COLO829 (cell line): ENCODE measurements at places on chromosomes 3 and 15.

- DNase-seq: no peak
Measured at GRCh38 chr3:46095307-46095706, 68.0 kb upstream of the XCR1 start.

DNA sequence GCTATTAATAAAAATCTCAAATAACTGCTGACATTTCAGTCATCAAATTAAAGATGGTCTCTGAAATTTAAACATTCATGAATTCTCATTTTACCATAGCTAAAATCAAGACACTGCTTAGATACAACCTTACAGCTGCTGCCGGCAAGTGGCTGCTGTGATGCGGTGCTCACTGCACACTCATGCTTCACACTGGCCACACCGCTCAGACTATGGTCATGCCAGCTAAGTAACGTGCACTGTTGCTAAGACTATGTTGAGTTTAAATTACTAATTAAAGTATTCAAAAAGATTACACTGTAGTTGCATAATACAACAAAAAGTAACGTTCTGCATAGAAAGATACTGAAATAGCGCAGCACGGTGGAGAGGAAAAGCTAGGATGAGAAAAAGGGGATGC, 12.1 kb downstream of the ATP13A3 start:
- DNase-seq: no peak

GRCh38 chr3:181913254-181913653, 201.5 kb downstream of the SOX2 start:
- no peak for DNase-seq

- no peak for DNase-seq
Measured at GRCh38 chr15:89054873-89055272, 33.4 kb upstream of the ABHD2 start.

DNA sequence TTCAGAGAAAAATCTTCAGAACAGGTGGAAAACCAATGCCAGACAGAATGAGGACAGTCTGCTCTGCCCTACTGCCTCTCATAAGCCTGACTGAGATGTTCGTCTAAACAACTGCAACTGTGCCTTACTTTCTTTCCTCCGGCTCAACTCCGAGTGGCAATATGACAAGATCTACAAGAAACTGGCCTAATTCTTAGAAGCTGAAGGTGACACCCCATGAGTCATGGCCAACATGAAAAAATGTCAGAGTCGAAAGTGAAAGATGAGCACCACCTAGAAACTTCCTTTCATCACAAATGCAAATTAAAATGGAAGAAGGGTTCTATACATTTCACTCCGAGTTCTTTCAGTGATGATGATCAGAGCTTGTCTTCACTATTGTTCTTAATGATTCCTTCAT, 12.9 kb downstream of the PCYT1A start:
- DNase-seq: no peak

- DNase-seq: peak; percentile 97
Measured at GRCh38 chr15:90221246-90221900, 12.4 kb downstream of the CIB1 start.

DNA sequence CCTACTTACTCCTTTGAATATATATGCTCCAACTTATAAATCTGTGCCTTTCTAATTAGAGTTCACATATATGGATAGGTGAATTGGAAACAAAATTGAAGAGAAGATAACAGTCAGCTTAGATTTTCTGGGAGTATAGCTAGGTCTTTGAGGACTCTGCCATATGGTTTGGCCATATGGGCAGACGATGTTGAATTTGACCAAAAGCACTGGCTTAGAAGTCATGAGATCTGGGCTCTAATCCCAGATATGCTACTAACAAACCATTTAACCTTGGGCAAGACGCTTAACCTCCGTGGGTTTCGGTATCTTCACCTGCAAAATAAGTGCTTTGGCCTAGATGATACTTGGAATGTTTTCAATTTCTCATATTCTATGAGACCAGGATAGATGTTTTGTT, 154.1 kb downstream of the LSAMP start:
- DNase-seq: no peak

- no peak for DNase-seq
Measured at GRCh38 chr15:91769894-91770293, 83.6 kb upstream of the SLCO3A1 start.

- DNase-seq: no peak
Measured at GRCh38 chr15:40942878-40943277, 10.4 kb upstream of the CHAC1 start.

DNA sequence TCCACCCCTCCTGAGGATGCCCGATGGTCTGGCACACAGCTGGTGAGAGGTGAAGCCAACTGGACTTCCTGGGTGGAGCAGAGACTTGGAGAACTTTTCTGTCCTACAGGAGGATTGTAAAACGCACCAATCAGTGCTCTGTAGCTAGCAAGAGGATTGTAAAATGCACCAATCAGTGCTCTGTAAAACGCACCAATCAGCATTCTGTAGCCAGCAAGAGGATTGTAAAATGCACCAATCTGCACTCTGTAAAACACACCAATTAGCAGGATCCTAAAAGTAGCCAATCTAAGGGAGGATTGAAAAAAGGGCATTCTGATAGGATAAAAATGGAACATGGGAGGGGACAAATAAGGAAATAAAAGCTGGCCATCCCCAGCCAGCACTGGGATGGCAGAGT, 150.2 kb downstream of the CHSY1 start:
- DNase-seq: no peak

- DNase-seq: no peak
Measured at GRCh38 chr3:45826908-45827307, 15.0 kb downstream of the LZTFL1 start.

DNA sequence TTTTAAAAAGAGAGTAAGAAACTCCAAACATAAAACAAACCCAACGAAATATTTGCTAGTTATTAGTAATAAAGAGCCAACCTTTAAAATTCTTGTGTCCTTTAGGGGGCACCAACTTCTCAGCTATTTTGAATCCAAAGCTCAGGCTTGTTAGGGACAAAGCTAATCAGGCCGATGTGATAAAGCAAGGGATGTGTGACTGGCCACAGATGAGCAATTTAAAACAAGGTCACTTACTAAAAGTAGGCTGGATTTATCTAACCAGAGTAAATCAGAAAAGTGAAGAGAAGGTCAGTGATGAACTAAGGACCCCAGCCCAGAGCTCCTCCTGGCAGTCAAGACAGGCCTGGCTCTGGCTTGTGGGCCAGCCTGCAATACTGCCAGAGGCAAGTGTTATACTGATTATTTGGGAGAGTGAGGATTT, 108.5 kb downstream of the CYP19A1 start:
- no peak for DNase-seq

DNA sequence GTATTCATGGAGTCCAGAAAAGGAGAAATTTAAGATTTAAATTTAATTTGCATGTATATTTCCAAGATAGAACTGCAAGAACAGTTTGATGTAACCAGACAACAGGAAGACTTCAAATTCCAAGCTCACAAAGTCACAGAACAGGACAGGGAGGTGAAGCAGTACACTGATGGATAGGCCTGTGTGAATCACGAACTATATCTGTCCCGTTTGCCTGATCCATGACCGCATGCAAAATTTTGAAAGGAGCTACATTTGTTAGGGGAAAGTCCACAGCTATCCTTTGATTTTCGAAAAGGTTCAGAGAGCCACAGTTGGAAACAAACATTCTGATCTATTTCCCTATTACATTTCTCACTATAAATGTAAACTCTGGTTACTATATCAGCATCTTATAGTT, 79.5 kb upstream of the SLC12A8 start:
- no peak for DNase-seq

DNA sequence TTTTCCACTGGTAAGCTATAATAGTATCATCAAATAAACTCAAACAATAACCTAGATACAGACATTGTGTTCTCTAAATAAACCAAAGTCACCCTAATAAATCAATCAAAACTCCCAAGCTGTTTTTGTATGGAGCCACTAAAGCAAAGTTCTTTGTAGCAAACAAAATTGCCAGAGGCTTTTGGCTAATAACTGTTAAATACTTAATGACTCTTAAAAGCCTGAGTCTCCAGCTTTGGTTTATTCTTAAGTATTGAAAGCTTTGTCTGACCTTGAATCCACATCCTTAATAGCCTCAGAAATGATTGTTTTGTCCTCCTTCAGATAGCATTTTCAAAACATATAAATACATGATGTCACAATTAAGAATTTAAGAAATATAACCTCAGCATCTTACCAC, 725.3 kb downstream of the SI start:
- no peak for DNase-seq

DNA sequence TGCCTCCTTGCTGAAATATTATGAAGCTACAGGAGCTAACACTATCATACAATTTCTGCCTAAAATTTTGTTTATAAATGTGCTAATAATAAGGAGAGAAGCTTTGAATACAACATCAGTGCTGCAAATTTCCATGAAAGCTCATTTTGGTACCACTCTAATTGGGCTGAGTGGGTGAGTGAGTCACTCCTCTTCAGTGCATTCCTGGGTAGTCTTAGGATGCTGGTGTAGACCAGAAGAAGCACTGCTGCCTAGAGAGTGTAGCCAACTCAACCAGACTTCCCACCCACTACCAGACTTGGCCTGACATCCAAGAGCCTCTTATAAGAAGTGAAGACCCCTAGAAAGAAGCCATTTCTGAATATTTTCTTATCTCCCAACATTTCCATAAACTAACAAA, 32.5 kb upstream of the CCDC54 start:
- DNase-seq: no peak

DNA sequence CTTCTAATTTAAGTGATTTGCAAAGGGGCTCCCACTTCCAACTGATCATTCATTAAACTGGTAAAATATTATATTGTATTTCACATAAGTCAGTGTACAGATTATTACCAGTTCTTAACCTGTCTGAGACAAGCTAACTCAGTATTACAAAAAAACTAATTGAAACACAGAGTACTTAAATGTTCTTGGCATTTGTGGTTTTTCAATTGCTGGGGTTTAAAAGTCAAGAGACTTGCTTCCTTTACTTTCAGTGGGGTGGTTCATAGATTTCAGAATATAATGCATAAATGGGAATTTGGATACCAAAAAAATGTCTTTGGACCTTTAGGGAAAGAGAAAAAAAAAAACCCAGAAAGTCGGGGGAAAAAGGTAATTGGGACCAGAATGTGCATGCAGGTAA, 85.0 kb downstream of the ATP10A start:
- DNase-seq: no peak

GRCh38 chr15:77346245-77347036, 73.5 kb downstream of the PEAK1 start:
- DNase-seq: no peak

GRCh38 chr3:36904641-36905040, 40.2 kb downstream of the TRANK1 start:
- no peak for DNase-seq

DNA sequence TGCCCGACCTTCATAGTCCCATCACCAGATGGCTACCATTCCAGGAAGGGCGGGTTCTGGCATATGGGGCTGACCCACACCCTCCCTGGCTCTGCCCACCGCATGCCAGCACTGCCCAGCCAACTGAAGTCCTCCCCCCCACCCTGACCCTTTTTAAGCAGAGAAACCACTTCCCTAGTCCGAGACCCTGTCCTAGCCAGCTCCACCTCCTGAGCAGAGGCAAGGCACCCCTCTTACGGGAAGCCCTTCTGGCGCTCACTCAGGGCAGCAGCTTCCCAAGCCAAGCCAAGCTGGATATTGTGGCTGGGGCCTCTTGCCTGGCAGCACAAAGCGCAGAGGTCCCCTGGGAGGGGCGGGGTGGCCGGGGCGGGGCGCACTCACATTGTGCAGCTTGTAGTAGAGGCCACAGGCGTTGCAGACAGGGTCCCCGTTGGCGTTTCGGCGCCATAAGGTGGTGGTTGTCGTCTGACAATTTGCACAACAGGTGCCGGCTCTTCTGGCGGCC, 11.5 kb downstream of the GATA2 start:
- DNase-seq: no peak

DNA sequence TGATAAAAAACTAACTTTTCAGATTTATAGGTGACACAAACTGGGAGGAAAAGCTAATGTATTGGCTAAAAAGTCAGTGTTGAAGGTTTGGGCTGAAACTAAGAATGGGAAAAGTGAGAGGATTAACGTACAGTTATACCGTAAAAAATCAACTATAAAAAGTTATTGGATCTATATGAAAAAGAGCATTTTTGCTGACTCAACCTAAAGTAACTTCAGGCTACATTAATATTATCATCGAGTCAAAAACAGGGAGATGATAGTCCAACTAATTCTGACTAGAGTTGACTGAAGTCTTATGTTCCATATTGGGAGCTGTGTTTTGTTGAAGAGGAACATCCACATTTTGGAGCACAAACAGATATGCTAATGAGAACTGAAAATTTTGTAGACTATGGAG, 19.9 kb downstream of the ZNF654 start:
- no peak for DNase-seq

DNA sequence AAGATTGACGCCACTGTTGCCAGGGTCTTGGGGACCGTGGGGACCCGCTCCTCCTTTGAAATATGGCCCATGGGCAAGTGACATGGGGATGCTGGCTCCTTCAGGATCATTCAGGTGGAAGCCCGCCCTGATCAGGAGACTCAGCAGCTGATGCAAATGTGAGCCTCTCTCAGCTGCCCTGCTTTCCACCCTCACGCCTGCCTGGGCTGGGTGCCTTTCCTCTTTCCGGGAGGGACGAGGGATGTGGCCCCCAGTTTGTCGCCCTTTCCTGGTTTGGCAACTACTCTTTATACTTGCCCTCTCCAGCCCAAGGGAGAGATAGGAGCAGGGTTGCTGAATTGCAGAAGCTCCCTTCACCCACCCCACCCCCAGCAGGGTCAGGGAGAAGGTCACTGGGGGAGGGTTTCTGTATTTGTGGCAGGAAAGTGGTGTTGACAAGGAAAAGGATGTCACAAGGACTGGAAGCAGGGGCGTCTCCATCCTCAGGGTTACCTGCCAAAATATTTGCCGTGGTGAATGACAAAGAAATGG, 21.8 kb downstream of the DNASE1L3 start:
- no peak for DNase-seq

DNA sequence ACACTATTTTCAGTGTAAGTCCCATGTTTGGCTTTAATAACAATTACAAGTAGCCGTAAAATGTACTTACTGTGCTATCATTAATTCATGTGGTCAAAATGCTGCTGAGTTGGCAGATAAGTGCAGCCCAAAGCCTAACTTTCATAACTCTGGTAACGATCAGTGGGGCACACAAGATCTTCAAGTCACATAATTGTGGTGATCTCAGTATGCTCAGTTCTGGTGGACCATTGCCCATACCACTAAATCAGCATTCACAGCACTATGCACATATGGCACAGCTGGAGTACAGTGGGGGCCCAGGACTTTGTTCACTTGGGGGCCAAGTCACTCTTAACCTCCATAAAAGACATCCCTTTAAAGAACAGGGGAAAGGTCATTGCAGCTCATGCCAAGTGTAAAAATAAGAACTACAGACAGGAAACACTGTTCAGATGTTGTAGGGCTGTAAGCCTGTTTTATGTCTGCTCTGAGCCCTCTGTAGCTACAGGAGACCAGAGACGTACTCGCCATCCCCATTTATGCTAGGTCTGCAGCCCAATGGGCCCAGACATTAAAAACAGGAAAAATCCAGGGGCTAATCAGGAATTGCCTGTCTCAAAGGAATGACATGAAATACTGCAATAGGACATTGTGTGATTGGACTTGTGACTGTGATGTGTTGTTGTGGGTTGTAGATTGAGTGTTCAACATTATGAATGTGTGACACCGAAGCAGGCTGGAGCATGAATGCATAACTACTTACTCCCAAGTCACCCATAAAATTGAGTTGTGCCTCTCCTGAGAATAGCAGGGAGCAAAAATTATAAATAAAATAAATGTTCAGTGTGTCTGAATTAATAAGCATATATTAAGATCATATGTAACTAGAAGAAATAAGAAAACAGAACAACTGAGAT, 282.5 kb upstream of the EPHA3 start:
- DNase-seq: no peak

- DNase-seq: no peak
Measured at GRCh38 chr3:16174976-16175901, 759 bp downstream of the GALNT15 start.
